Body of pancreas (tissue), 4 donors: ENCODE measurements at places on chromosomes 6 and 20. TPM values are rescaled to one million over a fixed set of nuclear protein-coding genes. Genes with fewer than 3 reads are reported as not detected.

DNA sequence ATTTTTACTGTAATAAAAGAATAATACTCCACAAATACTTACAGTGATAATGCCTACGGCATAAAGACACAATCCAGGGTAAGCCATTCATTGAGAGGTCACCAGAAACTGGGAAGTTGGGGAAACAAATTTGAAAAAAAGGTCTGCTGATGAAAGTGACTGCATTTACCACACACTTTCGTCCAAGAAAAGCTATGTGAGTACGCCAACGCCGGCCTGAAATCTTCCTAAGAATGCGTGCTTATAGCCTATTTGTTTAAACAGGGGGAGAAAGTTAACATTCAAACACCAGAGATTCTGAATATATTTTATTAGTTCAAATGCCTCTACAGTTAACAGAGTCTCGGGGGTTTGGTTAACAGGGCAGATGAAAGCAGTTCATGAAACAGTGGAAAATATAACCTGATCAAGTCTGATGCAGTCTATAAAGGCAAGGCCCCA lies 657 bp upstream of the LTV1 start:
- peaks cover 13% of the 10 kb centered on the region for H3K4me1 ChIP-seq
- no peak for DNase-seq
- H3K27ac ChIP-seq = peak overlapping the region; percentile 92
- peaks cover under 1% of the 10 kb centered on the region for H3K36me3 ChIP-seq

The NRSN1 gene
- total RNA-seq = not detected

GRCh38 chr20:3071610-3072529 lies at the start of gene OXT:
OXT (plus strand) TSS chr20:3071620; CDS start chr20:3071656, 36 bp downstream.
- DNase-seq = peak; percentile 38
- no peak within 1 kb of the TSS for H3K27ac ChIP-seq
- peaks cover 12% of the 10 kb centered on the region for H3K4me1 ChIP-seq
- no peaks in the 10 kb centered on the region for H3K27me3 ChIP-seq

The TCP11 gene
- total RNA-seq = not detected

- H3K4me3 ChIP-seq = no peak overlapping the region
- peaks cover 27% of the 10 kb centered on the region for H3K4me1 ChIP-seq
- H3K36me3 ChIP-seq = no peaks in the 10 kb centered on the region
- H3K27ac ChIP-seq = no peak overlapping the region
- no peak for DNase-seq
These were observed 33.4 kb upstream of the ZMYND8 start for GRCh38 chr20:47389867-47390347.

The SLC22A7 gene
- total RNA-seq = not detected

DNA sequence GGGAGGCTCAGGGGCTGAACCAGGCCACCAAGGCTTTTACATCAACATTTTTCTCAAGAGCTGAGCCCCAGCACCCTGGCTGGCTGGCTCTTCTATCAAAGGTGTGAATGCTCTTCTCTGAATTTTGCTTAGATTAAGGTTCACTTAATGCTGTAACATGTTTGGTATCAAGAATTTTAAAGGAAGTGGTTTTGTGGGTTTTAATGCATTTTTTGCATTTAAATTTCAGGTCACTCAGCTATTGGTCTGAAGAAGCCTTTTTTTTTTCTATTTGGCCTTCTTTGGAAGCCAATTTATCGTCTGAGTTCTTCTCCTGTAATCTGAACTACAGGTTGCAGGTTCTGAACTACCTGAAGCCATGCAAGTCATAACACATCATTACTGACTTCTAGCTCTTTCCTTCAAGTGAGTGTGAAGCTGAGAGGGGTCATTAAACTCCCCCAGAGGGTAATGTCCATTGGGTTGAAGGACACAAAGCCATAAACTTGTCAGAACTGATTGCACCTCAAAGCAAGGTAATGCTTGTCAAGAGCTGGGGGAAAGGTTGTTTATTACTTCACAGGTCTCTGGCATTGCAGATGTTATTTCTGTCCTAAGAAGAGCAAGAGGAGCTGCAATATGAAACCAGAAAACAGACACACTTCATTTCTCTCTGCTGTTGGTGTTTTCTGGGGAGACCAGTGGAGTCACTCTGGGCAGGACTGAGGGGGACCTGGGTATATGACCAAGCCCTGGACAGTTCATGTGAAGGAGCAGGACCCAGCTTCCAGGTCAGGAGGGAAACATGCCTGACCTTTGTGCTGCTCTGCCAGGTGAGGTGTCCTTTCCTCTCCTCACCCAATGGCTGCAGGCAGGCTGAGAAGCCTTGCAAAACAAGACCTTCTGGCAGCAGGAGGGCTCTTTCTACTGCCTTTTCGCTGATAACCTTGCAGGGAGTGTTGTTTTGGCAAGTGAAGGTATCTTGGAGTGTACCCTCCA lies 26.1 kb upstream of the NEDD9 start:
- H3K27me3 ChIP-seq = no peaks in the 10 kb centered on the region
- DNase-seq = no peak

DNA sequence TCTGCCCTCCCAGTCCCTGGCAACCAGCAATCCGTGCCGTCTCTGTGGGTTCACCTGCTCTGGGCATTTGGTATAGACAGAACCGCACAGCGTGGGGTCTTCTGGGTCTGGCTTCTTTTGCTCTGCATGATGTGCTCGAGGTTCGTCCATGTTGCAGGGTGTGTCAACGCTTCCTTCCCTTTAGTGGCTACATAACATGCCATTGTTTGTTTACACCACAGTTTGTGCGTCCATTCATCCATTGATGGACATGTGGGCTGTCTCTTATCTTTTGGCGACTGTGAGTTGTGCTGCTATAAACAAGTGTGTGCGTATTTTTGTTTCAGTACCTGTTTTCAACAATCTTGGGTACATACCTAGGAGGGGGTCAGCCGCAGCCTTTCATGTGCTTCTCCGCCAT lies 149.5 kb upstream of the RPS6KA2 start:
- H3K27ac ChIP-seq = no peak overlapping the region
- DNase-seq = no peak

The TINAG gene
- total RNA-seq = not detected

GRCh38 chr6:72948153-72948552 lies 277.1 kb downstream of the KHDC1L start:
- H3K27ac ChIP-seq = no peak overlapping the region
- no peak overlapping the region for H3K4me3 ChIP-seq
- no peaks in the 10 kb centered on the region for H3K4me1 ChIP-seq
- no peak for DNase-seq

DNA sequence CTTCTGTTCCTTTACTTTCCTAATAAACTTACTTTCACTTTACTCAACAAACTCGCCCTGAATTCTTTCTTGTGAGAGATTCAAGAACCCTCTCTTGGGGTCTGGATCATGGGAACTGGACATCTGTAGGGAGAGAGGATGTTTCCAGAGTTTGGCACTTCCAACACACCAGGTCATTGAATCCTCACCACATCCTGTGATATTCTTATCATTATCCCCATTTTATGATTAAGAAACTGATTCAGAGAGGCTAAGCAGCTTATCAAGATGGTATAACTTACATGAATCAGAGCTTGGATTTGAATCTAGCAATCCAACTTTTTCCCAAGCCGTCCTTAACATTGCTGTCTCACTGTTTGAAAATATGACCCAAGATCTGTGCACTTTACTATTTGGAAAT lies 15.5 kb downstream of the PPIL6 start:
- no peak overlapping the region for H3K27ac ChIP-seq
- H3K4me3 ChIP-seq = no peak overlapping the region
- H3K36me3 ChIP-seq = no peaks in the 10 kb centered on the region
- no peak for DNase-seq

DNA sequence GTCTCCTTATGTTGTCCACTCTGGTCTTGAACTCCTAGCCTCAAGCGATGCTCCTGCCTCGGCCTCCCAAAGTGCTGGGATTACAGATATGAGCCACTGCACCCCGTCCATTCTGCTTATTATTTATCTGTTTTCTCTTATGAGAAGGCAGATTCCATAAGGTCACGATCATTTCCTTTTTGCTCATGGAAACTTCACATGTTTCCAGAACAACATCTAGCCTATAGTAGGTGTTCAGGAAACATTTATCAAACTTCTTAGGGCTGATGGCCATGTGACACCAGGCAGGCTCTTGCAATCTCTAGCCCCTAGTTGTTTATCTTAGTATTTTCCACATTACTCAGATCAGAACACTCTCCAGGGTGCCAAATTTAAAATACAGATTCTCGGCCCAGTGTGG lies 61.2 kb downstream of the ZFP64 start:
- DNase-seq = no peak
- no peaks in the 10 kb centered on the region for H3K4me1 ChIP-seq
- H3K27ac ChIP-seq = no peak overlapping the region
- H3K27me3 ChIP-seq = no peaks in the 10 kb centered on the region
- H3K36me3 ChIP-seq = no peaks in the 10 kb centered on the region
- no peak overlapping the region for H3K4me3 ChIP-seq

DNA sequence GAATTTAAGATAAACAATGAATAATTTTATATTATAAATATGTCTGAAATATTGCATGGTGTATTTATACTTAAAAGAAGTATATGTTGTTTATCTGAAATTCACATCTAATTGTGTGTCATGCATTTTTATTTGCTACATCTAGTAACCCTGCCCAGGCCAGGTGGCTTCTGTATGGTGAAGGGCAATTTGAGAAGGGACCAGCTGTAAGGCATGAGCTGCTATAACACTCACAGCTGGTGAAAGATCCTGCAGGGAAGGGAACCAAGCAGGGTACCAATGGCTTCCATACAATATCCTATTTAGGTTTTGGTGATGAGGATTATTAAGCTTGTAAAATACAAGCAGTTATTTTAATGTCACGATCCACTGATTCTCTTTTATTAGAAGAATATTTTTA lies 921.8 kb upstream of the GJE1 start:
- no peaks in the 10 kb centered on the region for H3K27me3 ChIP-seq
- no peak overlapping the region for H3K27ac ChIP-seq
- H3K36me3 ChIP-seq = no peaks in the 10 kb centered on the region
- no peak overlapping the region for H3K4me3 ChIP-seq

The PTPRK gene
- 121 TPM for total RNA-seq

DNA sequence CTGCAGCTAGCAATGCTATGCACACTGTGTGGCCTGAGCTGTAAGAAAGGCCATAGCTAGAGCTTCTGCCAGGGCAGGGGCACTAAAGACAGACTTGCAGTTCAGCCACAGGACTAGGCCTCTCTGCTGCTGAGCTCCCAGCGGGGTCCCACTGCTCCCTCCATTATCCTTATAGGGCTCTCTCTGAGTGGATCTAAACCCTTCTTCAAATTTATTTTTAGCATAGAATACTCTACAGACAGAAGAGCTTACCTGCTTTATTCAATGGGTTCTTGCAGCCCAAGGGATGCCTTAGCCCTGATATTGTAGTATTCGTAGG lies 100.9 kb upstream of the MLN start:
- H3K27ac ChIP-seq = no peak overlapping the region
- H3K36me3 ChIP-seq = no peaks in the 10 kb centered on the region
- DNase-seq = no peak

DNA sequence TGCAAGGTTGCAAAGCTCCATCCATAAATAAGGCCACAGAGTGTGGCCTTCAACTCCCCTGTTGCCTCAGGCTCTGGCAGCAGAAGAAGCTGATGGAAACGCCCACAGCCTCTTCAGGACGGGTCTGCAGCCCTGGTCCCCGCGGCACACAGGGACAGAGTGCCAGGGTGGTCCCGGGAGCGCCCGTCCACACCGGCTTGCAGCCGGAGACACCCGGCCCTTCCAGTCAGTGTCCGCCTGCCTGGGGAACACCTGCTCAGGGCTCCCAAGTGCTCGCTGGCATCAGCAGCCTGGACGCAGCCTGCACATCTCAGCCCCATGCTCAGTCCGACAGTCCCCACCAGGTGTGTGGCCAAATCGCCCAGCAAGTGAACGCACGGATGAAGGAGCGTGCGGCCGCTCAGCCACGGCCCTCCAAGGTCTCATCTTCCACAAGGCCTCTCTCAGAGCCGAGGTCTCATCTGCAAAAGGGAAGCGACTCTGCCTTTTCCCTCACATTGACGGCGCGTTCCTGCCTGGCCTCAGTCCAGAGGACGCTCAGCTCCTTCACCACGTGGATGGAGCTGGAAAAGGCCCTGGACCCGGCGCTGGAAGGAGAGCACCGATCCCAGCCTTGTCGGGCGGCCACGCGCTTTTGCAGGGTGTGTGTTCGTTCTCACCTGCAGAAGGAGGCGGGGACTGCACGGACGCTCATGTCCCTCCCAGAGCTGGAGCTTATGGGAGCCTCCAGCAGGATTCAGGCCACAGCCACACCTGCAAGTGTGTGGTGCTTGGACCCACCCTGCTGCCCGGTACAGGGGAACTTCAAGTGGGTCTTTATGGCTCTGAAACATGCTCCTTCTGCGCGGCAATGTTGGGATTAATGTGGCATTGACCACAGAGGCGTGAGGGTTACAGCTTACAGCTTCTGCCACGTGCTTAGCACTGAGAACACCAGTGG lies 180.4 kb downstream of the DLL1 start:
- H3K27me3 ChIP-seq = no peaks in the 10 kb centered on the region
- no peak overlapping the region for H3K27ac ChIP-seq
- no peak overlapping the region for H3K4me3 ChIP-seq
- DNase-seq = peak; percentile 5
- H3K36me3 ChIP-seq = no peaks in the 10 kb centered on the region

DNA sequence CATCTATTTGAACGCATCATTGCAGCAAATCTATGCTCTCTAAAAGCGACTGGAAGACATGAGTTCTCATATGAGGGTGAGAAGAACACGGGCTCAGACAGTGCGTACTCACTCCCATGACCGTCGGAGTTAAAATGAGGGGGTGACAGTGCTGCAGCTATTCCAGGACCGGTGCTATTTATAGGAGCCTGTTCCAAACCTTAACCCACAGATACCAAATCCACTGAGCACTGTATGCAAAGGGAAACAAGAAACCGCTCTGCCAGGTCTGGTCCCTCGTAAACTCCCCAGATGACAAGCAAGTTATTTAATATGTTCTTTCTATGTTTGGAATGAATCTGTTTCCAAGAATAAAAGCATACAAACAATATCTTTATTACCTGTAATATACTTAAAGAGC lies 22.9 kb downstream of the PPP1R3G start:
- H3K27me3 ChIP-seq = no peaks in the 10 kb centered on the region
- H3K36me3 ChIP-seq = no peaks in the 10 kb centered on the region
- no peak overlapping the region for H3K27ac ChIP-seq

DNA sequence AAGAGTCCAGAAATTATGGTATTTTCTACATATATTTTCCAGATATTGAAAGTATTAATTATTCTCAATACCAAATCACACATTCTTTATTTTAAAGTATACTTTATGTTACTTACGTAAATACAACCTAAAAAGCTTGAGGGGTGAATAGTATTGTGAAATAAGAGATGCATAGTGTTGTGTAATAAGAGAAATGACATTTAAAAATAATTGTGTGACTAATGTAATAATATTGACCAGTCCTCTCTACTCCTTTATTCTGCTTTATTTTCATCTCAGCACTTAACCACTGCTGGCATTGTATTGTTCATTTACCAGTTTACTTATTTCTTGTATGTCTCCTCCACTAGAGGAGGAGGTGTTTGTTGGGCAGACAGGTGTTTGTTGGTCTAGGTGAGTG lies 135.6 kb downstream of the EYA4 start:
- no peak overlapping the region for H3K4me3 ChIP-seq
- no peaks in the 10 kb centered on the region for H3K4me1 ChIP-seq
- H3K36me3 ChIP-seq = no peaks in the 10 kb centered on the region
- H3K27me3 ChIP-seq = no peaks in the 10 kb centered on the region
